Activated CD8-positive, alpha-beta memory T cell treated with anti-CD3 and anti-CD28 coated beads for 4 hours (primary cell): ENCODE measurements at places on chromosomes 3 and 15.
A peak's percentile ranks its signal among the peaks of the same experiment; 100 is the strongest.

DNA sequence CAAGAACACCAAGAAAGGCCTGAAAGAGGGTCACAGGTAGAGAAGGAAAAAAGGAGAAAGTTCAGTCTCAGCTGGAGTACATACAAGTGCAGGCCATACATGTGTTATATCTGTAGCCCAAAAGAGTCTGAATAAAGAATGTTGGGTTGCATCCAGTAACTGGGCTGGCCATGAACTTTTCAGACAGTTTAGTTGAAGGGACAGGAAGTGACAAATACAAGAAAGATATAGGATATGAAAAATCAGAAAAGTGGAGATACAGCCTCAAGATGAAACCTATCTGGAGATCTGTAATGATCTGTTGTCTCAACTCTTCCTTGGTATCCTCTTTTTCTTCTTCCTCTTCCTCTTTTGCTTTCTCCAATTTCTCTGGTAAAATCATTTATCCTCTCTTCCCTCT is 671.7 kb downstream of the MECOM start:
- DNase-seq, result no peak

GRCh38 chr15:86645925-86646500 is 566.3 kb downstream of the AGBL1 start:
- DNase-seq, result no peak

- no peak for DNase-seq
These were observed 323.8 kb downstream of the GBE1 start for GRCh38 chr3:81437683-81438082.

- no peak for DNase-seq
These were observed 72.7 kb upstream of the RAD18 start for GRCh38 chr3:9035961-9036360.

DNA sequence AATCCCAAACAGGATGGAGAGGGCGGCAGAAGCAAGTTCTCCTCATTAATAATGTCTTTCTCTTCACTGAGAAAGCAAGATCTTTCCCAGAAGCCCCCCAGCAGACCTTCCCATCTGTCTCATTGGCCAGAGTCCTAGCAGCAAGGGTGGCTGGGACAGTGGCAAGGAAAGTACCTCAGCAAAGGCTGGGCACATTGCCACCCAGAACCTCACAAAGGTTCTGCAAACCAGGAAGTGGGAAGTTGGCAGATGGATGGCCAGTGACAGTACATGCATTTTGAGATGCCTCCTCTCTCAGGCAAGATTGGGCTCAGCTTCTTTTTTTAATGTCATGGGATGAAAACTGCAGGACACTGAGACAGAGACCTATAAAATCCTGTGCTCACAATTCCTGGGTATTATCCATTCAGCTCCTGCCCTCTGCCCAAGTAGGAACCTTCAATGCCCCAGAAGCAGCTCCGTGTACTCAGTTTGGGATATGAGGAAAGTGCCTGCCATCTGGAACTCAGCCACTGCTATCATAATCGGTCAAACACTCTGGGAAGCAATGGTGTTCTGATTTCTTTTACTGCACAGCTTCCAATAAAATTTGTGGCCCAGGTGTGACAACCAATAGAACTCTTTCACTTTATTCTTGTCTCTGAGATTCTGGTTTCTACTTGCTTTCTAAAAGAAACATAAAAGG is 25.5 kb downstream of the DPH3 start:
- DNase-seq, result no peak

DNA sequence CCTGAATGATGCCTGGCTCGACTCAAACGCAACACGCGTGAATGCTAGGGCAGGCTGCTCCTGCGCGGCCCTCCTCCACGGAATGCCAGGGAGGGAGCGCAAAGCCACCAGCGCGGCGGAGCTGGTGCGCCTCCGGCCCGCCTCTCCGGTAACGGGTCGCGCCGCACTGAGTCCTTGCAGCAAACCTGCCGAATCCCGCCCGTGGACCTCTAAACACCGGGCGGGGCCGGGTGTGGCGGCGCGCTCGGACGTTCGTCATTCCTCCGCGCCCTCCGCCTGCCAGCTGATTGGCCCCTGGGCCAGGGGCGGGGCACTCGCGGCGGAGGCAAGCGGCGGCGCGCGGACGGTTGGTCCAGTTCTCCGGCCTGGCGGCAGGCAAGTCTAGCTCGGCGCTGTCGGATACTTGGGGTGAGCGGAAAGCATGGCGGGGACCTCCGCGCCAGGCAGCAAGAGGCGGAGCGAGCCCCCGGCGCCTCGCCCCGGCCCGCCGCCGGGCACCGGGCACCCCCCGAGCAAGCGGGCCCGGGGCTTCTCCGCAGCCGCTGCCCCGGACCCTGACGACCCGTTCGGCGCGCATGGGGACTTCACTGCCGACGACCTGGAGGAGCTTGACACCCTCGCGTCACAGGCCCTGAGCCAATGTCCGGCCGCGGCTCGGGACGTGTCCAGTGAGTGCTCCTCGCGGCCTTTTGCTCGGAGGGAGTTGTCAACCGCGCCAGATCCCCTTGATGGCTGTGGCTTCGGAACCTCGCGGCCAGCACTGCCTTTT is at the start of gene ATRIP:
Gene ATRIP, plus strand, starts transcription at position 313 of the 769 bp plus-strand sequence. Its CDS starts 109 bp downstream, at position 422.
- DNase-seq, result peak; percentile 73

- DNase-seq, result no peak
These were observed 5.5 kb upstream of the CD200 start for GRCh38 chr3:112327371-112327951.
